ENCODE measurements at places on chromosomes 12 and 14.

DNA sequence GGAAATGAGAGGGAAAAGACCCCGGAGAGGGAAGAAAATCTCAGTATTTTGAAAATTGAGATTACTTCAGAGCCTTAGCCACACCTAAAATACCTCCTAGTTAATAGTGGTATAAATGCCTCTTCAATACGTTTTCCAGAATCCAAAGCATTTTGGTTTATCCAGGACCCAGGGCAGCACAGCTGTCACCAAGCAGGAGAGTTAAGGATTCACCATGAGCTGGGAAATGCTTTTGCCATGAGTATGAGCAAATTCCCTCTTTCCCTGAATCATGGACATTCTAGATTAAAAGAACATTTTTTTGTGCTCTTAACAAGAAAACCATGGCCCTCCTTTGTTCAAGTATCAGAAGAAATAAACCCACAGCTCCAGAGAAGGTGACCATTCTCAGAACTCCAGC is 21.8 kb upstream of the RTRAF start:
- no peak for DNase-seq

DNA sequence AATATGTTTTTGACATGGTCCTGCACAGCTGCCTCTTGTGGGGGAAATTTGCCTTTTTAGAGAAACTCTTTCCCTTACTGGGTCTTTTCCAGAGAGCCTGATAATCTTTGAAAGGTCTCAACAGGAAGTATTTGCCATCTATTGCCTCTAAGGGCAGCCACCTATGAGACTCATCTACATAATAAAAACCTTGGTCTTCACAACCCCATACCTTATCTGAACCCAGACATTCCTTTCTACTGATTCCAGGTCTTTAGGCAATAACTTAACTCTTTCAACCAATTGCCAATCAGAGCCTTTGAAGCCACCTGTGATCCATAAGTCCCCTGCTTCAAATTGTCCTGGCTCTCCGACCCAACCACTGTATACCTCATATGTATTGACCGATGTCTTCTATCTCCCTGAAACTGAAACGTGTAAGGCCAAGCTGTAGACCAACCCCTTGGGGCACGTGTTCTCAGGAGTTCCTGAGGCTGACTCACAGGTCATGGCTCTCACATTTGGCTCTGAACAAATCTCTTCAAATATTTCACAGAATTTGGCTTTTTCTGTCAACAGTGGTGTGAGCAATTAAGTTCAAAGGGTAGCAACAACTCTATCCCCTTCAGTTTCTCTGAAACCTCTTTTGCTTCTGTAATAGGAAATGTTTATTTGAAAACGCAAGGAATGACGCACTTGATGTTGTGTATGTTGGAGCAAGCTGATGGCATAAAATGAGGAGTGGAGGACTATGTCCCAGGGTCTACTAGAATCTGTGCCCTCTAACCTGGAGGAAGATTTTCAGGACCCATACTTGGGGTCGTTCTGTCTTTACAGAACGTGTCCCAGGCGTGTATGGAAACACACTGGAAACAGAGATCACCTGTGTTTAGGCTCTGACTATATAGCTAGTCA is 49.2 kb upstream of the EIF5 start:
- no peak for DNase-seq

- DNase-seq: no peak
Measured at GRCh38 chr12:5488626-5488955, 56.7 kb downstream of the NTF3 start.

- no peak for DNase-seq
Measured at GRCh38 chr14:94158239-94158883, 15.8 kb upstream of the PPP4R4 start.

DNA sequence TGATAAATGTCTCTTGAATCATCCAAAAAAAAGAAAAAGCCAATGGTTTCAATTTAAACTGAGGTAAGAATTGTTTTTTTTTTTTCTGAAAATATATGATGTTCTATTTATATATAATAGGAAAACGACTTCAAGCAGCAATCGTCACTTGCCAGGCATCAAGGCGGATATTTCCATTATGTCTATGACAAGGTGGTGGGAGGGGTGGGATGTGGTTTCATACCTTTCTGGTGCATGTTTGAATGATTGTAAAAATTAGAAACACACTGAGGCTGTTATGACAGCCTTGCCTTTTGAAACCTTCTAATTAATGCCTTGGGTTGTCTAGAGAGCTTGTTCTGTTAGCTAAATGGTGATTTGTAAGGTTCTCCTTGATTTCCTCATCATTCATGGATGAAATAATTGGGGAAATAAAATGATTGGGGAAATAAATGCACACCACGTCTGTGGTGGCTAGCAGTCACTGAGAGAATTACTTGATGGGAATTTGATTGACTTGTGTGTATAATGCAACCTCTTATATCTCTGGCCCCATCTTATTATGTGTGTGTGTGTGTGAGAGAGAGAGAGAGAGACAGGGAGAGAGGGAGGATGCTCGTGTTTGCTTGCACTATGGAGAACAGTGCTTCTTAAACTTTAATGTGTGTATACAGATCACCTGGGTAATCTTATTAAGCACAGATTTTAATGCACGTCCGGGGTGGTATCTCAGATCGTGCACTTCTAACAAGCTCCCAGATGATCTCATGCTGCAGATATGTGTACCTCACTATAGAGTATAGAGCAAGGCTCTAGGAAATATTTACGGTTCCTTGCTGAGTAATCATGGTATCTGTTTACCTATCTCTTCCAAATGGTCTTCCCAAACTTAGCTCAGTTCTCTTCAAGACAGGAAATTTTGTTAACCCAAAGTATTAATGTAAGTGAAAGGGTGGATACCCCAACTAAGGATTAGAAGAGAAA is 502.6 kb downstream of the DIO2 start:
- no peak for DNase-seq

Measured in activated T-helper 1 cell treated with anti-CD3 and anti-CD28 coated beads, Interleukin-2, amount 50 U/mL, for 16 hours (primary cell).